ENCODE measurements at places on chromosomes 7 and 10.

DNA sequence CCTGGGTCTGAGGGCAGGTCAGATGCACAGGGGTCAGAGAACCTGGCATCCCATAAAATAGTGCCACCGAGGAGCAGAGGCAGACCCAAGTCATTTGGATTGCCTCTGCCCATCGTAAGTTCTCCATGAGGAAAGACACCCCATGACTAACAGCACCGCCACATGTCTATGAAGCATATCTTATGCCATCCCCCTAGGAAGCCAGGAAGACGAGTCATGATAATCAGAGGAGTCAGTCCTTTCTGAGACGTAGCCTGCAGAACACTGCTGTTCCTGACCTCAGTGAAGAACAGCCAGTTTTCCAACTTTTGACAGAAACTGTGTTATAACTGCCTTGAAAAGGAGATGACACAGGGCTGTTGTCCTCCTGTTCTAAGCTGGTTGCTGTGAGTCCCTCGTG is 51.2 kb downstream of the INSYN2A start:
- no peak for DNase-seq

GRCh38 chr10:104540181-104540580 is 100.9 kb upstream of the SORCS3 start:
- DNase-seq = no peak

GRCh38 chr7:129213828-129214227 is 11.0 kb upstream of the AHCYL2 start:
- DNase-seq = no peak

DNA sequence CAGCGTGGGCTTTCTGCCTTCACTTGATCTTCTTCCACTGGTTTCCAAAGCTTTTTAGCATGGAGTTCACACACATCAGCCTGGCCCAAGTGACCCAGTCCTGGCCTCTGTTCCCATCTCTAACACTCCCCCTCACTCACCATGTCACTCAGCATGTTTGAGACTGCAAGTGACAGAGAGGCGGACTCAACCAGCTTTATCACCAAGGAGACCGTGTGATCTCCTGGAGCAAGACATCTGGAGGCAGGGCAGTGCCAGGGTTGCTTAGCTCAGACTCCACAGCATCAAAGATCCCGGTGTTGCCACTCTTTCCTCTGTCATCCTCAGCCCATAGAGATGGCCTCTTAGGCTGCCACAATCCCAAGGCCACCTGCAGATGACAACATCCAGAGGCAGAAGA is 39.4 kb downstream of the FAM241B start:
- no peak for DNase-seq

DNA sequence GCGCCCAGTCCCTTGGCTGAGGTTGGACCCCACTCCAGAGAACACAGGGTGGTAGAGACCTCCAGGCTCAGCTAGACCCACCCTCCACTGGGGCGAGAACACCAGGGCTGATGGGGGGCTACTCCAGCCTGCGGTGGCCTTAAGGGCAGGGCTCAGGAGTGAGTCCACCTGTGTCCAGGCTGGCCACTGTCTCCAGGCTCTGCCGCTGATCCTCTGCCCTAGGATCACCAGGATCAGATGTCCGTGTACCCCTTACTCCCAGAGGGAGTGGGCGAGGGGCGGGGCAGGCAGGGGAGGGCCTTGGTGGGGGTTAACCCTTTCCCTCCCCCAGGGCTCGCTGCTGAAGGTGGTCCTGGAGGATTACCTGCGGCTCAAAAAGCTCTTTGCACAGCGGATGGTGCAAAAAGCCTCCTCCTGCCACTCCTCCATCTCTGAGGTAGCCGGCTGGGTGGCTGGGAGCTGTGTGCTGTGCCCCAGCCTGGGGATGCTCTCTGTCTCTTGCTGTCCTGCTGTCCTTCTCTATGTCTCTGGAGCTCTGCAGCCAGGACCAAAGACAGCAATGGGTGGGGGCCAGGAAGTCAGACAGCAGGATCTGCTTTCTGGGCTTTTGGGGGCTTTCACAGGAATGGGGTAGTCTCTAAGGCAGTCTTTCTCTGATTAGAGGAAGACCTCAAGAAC is 38.0 kb downstream of the PSAP start:
- no peak for DNase-seq

DNA sequence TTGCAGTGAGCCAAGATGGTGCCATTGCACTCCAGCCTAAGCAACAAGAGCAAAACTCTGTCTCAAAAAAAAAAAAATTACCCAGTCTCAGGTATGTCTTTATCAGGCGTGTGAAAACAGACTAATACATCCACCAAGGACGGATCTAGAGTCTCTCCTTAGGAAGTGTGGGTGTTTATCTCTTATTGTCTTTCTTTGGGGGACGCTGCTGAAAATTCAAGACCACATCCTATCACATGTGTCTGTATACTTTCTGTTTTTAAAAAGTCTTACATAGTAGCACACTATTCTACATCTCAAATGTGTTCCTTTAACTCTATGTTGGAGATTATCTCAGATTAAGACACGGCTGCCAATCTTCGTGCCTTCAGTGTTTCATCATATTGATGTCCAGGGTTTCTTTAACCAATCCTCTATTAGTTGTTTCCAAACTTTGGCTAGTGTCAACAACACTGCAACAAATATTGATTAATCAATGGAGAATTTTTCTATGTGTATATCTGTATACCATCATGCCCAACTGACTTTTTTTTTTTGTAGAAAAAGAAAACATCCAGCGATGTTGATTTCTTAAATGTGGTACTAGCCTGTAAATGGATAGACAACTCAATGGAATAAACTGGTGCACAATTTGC is 92.3 kb upstream of the KDM7A start:
- DNase-seq = no peak
